Sigmoid colon (tissue), 7 donors: ENCODE measurements at places on chromosomes 5 and 9. TPM values are rescaled to one million over a fixed set of nuclear protein-coding genes. Genes with fewer than 3 reads are reported as not detected.

The ATP10B gene
- 1.1 TPM for total RNA-seq

GRCh38 chr9:98742325-98743280 lies 33.9 kb upstream of the GABBR2 start:
- no peaks in the 10 kb centered on the region for H3K27me3 ChIP-seq
- no peaks in the 10 kb centered on the region for H3K4me1 ChIP-seq
- H3K27ac ChIP-seq: no peak overlapping the region
- no peak for DNase-seq
- H3K4me3 ChIP-seq: no peak overlapping the region
- H3K36me3 ChIP-seq: no peaks in the 10 kb centered on the region

GRCh38 chr5:170554521-170555267 lies 50.9 kb downstream of the KCNIP1 start:
- H3K4me1 ChIP-seq: peaks cover 26% of the 10 kb centered on the region
- H3K36me3 ChIP-seq: no peaks in the 10 kb centered on the region
- H3K27me3 ChIP-seq: no peaks in the 10 kb centered on the region
- DNase-seq: peak; percentile 85

GRCh38 chr5:171010086-171010485 lies 148.3 kb downstream of the RANBP17 start:
- H3K36me3 ChIP-seq: no peaks in the 10 kb centered on the region
- H3K4me3 ChIP-seq: no peak overlapping the region
- no peak for DNase-seq
- H3K27me3 ChIP-seq: no peaks in the 10 kb centered on the region
- no peak overlapping the region for H3K27ac ChIP-seq
- no peaks in the 10 kb centered on the region for H3K4me1 ChIP-seq

- H3K27me3 ChIP-seq: no peaks in the 10 kb centered on the region
- no peaks in the 10 kb centered on the region for H3K36me3 ChIP-seq
- no peak overlapping the region for H3K4me3 ChIP-seq
- H3K4me1 ChIP-seq: no peaks in the 10 kb centered on the region
- H3K27ac ChIP-seq: no peak overlapping the region
- peak; percentile 69 for DNase-seq
Measured at GRCh38 chr9:385818-386398, 171.2 kb downstream of the DOCK8 start.
